ENCODE measurements at places on chromosomes 2 and 18. TPM values are rescaled to one million over a fixed set of nuclear protein-coding genes. Genes with fewer than 3 reads are reported as not detected.

- no peak for DNase-seq
Measured at GRCh38 chr2:109054865-109055264, 65.8 kb upstream of the EDAR start.

DNA sequence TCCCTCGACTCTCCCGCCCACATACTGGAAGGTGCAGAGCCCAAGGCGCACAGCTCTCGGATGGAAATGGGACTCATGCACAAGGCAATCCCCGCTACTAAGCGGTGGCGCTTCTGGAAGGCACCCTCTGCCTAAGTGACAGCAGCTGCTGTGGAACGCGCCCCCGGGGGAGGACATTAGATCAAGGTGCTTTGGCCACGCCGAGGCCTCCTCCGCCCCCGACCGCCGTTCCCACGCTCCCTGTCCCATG lies 202 bp downstream of the MCEE start:
- no peak for DNase-seq

DNA sequence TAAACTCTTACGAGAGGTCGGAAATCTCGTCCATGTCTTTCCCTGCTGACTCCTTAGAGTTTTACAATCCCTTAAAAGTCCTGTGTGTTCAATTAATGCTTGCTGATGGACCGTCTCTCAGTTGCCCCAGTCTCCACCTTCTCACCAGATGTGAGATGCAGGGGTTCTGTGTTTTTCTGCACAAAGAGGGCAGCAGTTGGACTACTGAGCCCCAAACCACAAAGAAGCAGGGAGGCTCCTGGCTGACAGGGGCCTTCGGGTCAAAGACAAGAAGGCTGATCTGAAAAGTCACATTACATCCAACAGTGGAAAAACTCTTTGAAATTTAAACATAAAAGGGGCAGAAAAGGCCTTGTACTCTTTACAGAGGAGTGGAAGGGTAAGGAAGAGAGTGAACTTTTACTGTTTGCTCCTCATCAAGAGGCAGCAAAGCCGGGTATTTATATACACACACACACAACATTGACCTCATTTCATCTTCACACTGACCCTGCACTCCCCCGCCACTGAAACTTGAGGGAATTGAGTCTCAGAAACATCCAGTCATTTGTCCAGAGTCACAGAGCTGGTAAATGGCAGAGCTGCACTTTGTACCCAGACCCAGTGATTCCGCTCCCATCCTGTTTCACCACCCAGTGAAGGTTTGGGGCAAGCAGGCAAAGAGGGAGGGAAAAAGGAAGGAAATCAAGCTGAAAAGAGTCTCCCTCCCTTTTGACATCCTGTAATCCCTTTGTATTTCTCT lies 23.7 kb downstream of the MRPL33 start:
- DNase-seq = no peak

POTEJ gene
- total RNA-seq = not detected

Measured in tongue (tissue), 3 donors.